Activated effector memory CD4-positive, alpha-beta T cell treated with anti-CD3 and anti-CD28 coated beads, Interleukin-2, amount 50 U/mL, for 16 hours (primary cell): ENCODE measurements at places on chromosomes 7 and 10.

DNA sequence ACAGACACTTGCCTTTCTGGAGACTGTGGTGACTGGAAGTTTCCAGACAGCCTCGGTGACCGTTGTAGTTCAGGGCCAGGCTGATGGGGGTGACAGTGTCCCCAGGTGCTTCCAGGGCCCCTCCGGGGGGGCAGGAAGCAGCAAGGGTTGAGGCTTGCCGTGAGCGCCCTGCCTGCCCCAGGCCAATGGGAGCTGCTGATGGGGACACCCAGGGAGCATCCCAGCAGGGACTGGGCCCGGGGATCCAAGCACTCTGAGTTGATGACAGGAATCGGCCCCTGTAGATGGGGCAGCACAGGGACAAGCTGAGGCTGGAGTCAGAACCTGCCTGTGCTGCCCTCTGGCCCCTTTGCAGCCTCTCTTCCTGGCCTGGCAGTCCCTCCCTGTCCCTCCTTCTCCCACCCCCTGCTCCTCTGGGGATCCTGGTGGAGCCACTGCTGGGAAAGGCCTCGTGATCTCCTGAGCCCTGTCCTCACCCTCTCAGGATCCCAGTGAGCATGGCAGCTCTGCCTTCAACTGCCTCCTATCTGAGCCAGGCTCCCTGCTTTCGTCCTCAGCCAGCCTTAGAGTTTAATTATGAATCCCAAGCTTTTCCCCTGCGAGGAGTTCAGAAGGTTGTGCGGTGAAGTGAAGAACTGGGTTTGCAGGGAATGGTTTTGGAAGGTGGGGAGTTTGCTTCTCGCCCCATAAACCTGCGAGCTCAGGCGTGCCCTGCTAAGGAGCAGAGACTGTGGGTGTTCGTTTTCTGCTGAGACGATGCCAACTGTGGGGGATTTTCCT, 84.7 kb downstream of the ADCY1 start:
- DNase-seq = no peak

DNA sequence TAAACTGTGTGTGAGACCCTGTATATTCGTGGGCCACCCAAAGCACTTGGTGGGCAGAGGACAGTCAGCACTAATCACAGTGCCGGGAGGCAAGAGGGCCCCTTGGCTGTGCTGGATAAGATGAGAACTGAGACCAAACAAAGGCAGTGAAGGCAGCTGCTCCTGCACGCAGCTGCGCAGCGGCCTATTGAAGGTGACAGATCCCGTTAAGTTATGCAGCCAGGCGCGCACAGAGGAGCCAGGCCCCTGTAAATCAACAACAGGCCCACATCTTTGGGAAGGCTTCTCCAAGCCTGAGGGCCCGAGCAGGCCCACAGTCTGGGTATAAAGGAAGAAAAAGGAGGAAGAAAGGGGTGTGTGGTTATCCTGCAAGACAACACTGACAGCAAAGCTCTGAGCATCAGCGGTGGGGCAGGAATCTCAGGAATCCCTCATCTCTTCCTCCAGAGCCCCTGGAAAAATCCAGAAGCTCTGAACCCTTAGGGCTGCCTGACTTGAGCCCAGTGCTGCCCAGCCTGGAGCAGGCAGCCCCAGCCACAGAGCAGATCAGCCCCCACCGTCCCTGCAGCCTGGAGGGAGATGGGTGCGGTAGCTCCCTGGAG, 154.2 kb downstream of the ARHGAP12 start:
- DNase-seq = no peak

DNA sequence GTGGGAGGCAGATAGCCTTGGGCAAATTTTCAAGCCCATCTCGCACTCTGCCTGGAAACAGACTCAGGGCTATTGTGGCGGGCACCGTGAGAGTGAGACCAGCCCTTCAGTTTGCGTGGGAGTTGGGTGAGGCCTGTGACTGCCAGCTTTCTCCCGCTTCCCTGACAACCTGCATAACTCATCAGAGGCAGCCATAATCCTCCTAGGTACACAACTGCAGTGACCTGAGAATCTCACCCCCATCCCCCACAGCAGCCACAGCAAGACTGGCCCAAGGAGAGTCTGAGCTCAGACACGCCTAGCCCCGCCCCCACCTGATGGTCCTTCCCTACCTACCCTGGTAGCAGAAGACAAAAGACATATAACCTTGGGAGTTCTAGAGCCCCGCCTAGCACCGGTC, 275.4 kb downstream of the GRID1 start:
- DNase-seq = no peak

GRCh38 chr10:43822631-43823580, 174.2 kb upstream of the ZNF32 start:
- no peak for DNase-seq

GRCh38 chr10:119991066-119991465, 98.5 kb downstream of the SEC23IP start:
- no peak for DNase-seq

- no peak for DNase-seq
Observed at GRCh38 chr10:109939315-109939961, 16.1 kb upstream of the XPNPEP1 start.

DNA sequence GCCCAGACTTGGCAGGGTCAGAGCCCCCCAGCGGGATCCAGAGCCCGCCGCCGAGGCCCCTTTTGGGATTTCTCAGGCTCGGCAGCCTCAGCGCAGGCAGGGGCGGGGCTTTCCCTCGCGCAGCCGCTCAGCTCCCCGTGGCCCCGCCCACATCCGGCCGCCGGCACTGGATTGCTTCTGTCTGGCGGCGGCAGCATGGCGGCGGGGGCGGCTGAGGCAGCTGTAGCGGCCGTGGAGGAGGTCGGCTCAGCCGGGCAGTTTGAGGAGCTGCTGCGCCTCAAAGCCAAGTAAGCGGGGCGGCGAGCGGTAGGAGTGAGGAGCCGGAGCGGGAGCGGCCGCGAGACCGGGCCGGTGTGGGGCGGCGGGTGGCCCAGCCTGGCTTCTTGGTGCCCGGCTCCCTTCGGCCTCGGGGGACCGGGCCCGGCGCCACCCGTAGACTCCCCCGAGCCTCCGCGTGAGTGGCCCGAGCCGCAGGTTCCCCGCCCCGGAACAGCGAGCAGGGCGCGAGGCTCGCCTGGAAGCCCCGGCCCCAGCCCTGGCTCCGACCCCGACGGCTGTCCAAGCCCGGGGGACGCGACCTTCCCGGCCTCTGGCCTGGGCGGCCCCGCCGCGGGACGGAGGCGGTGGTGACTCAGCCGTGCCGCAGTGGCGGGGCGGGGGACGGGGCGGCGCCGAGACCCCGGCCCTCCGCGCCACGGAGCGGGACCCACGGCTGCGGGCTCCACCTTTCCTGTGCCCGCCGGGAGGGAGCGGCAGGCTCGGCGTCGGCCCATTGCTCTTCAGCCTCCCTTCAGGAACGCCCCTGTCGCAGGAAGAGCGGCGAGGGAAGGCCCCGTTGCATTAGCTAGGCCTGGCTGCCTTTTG, at the start of gene GLRX3:
Gene GLRX3 (plus strand): TSS at position 166 of the 864 bp plus-strand sequence. CDS start 30 bp downstream, at position 196.
- peak; percentile 96 for DNase-seq

- DNase-seq = no peak
Observed at GRCh38 chr10:24513155-24513554, 210.5 kb downstream of the ARHGAP21 start.

- DNase-seq = no peak
Observed at GRCh38 chr7:32047075-32047474, 23.1 kb downstream of the PDE1C start.

DNA sequence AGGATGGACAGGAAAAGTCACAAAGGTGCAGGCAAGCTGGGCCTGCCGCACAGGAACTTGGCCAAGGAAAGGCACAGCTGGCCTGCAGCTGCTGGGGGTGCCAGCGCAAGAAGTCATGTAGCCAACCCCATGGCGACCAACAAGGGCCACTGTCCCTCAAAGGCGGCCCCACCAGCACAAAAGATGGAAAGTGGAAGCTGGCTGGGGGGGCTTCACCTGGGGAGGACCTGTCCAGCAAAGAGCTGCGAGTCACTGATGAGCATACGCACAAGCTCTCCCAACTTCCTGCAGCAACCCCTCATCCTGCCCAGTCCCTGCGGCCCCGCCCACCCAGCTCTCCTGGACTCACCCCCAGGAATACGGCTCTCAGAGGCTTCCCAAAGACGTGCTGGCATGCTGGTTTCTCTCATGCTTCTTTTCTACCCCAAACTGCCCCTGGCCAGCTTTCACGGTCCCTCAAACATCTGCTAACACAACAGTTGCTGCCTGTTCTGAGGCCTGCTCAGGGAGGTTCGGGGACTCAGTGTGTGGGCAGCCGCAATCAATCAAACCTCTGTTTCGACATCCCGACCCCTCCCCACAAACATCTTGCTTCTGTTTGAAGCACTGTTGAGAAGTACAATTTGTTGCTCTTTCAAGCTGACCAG, 67.6 kb downstream of the FAM53B start:
- no peak for DNase-seq

DNA sequence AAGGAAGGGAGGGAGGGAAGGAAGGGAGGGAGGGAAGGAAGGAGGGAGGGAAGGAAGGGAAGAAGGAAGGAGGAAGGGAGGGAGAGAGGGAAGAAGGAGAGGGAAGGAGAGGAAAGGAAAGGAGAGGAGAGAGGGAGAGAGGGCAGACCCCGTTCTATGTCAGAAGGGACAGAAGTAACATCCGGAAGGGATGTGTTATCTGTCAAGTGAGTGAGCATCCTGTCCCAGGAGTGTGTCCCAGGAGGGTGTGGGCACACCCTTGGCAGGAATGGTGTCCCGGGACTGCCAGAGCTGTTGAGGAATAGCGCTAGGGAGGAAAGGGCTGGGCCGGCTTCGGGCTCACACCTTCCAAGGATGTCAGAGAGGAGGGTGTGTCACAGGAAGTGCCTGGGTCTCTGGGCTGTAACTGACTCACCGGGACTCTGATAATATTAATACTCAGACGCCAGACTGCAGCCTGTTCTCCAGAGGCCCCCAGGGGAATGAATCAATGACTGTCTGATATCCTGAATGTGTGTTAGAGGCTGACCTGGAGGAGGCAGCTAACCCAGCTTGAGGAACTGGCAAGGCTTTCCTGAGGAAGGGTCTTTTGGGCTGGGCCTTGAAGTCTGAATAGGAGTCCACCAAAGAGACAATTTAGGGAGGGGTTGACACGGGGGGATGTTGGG, 125.6 kb upstream of the TNRC18 start:
- DNase-seq = peak; percentile 67

- DNase-seq = no peak
Observed at GRCh38 chr10:30531751-30532530, 97.6 kb downstream of the LYZL2 start.

DNA sequence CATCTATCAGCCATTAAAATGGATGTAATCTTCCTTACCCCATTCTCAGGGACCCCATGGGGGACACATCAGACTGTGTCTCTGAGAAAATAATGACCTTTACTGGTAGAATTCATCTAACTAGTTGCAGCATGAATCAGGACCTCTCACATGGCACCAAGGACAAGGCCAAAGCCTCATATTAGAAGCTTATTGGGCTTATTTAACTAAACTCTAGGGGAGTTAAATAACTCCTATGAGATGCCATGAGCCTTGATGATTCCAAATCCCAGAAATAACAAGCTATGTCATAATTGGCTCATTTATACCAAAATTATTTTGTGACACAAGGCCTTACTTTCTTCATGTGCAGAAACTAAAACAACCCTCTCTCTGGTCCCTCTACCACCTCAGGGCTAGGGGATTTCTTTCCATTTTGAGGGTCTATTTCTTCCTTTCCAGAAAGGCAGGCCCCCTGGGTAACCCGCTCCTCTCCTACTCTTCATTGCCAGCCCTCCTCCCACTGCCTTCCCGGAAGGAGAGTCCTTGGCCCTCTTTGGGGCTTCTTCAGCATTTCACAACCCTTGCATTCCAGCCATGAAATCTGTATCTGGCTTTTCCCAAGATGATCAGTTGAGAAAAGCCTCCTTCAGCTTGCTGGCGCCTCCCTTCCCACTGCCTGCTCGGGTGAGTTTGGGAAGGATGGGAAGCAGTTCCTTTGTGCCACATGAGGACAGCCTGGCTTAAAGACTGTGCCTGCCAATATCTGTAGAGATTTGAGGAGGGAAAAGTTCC, 41.8 kb upstream of the TRIM8 start:
- no peak for DNase-seq

- DNase-seq = no peak
Observed at GRCh38 chr10:20399772-20400171, 497.3 kb downstream of the NEBL start.

DNA sequence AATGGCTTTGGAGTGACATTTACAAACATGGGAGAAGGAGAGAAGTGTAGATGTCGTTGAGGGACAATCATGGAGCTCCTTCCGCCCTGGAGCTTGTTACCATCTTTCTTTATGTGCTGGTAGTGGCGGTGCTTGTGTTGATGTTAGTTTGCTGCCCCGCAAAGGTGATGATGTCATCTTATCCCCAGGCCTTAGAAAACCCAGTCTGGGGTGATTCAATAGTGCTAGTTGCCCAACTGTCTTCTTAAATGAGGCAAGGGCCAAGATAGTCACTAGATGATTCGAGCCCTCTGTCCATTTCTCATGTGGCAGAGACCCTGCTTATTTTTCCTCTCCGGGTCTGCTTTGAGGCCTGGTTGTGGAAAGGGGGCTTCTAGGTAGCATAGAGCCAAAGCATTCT, 277.4 kb downstream of the CCSER2 start:
- DNase-seq = no peak

GRCh38 chr10:28468707-28469483, 64.0 kb upstream of the WAC start:
- no peak for DNase-seq

DNA sequence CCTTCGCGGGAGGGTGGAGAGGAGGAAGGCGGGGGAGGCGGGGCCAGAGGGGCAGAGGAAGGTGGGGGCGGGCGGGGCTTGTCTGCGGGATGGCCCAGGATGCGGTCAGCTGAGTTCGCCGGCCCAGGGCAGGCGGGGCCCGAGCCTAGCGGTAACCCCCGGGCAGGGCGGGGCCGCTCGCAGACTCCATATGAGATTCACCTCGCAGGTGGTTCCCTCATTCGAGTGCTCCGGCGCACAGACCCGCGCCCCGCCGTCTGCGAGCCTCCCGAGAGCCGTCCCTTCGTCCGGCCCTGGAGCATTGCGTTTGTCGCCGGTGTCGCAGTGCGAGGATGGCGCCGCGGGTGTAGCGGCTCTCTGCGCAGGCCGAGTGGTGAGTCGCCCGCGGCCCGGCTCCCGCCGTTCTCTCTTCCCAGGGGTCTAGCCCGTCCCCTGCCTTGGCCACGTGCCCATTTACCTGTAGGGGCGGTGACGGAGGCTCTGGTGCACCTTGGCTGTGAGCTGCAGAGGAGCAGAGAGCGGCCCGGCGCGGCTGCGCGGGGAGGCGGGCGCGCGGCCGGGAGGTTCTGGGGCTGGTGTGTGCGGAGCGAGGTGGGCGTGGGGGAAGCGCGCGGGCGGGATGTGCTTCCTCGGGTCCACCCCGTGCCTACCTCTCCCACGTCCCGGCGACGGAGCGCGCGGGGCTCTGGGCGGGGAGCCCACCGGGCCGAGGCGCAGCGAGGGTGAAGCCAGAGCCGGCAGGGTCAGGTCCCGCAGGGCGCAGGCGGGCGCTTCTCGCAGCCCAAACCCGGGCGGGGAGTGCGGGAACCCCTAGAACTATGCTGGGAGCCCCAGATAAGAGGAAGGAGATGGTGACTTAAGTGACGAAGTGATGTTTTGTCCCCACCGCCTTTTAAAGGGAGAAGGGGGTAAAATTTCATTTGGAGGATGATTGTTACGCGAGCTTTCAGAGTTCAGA, at the start of gene UPP1:
Gene UPP1 (plus strand): TSS at position 220 of the 958 bp plus-strand sequence. CDS start 5,519 bp downstream, outside the sequence.
- peak; percentile 95 for DNase-seq

DNA sequence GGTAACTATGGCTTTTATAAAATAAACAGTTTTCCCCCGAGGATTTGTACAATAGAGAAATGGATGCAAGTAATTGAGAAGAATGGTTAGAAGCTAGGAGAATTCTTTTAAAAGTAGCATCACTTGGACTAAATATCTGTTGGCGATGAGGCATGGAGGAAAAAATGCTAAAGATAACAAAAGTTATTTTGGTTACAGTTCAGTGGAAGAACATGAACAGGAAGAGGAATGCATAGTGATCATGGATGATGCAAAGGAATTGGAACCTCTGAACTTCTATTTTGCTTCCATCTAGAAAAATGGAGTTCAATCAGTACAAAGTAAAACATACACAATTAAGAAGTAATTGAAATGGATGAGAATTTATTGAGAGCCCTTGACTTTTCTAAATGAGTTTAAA, 32.9 kb downstream of the ENTPD1 start:
- DNase-seq = no peak
